Activated naive CD4-positive, alpha-beta T cell treated with anti-CD3 and anti-CD28 coated beads, Interleukin-2, amount 50 U/mL, for 72 hours (primary cell): ENCODE measurements at places on chromosomes 1 and 21. TPM values are rescaled to one million over a fixed set of nuclear protein-coding genes. Genes with fewer than 3 reads are reported as not detected.

- DNase-seq, result no peak
Observed at GRCh38 chr1:14606632-14607031, 8.1 kb downstream of the KAZN start.

- no peak for DNase-seq
Observed at GRCh38 chr1:207867136-207868109, 43.5 kb downstream of the CD34 start.

DNA sequence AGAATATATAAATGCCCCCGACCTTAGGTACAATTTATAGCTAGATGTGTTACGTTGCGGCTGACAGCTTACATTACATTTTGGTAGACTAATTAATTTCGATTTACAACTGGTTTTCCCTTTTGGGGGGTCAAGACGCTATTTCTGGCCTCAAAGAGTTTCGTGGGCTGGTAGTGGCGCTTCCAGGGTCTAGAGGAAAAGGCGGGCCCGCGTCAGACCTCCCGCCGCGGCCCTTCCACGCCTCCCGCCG, 391 bp downstream of the IFT25 start:
- DNase-seq, result no peak

DNA sequence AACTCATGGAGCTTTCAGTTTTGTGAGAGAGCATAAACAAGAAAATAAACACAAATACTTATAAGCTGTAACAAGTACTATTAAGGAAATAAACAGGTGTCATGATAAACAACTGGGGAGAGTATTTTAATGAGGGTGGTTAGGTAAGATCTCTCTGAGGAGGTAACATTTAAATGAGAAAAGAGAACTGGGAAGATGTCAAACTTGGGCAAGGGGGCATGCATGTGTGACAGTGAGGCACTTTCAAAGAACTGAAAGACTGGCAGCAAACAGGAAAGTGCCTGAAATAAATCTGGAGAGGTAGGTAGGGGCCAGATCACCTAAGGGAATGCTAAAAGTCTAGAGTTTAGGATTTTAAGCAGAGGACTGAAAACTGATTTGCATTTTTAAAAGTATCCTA, 37.8 kb downstream of the NSL1 start:
- DNase-seq, result no peak

- no peak for DNase-seq
Observed at GRCh38 chr1:11558871-11559590, 80.1 kb downstream of the DISP3 start.

- no peak for DNase-seq
Observed at GRCh38 chr1:57262472-57262871, 161.4 kb downstream of the DAB1 start.

- DNase-seq, result no peak
Observed at GRCh38 chr1:233289676-233290075, 5.8 kb downstream of the PCNX2 start.

Gene B4GALT2
- 11.3 TPM for total RNA-seq

Gene DNALI1
- not detected for total RNA-seq

Gene PTPRF
- total RNA-seq, result 0.25 TPM

Gene LIN28A
- total RNA-seq, result not detected

Gene CLDN8
- total RNA-seq, result not detected
